ENCODE measurements at places on chromosomes 1 and 21. TPM values are rescaled to one million over a fixed set of nuclear protein-coding genes. Genes with fewer than 3 reads are reported as not detected.

GRCh38 chr1:63821091-63822005, 47.5 kb downstream of the ROR1 start:
- DNase-seq, result peak; percentile 53

DNA sequence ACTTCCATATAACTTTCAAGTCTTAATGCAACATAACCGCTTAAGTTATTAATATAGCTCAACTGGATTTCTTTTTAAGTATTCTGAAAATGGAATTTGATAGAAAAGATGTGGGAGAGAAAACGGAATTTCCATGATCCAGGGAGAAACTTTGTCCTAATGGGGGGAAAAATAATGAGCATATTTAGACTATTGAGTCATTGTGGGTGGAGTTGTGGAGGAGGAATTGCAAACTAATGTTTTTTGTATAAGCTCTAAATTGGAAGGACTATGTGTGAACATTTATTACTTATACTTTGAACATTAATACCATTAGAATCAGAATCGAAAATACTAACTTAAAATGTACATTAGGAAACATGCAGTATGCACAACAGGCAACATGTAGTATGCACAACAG, 159.9 kb upstream of the NEGR1 start:
- DNase-seq, result peak; percentile 22

DNA sequence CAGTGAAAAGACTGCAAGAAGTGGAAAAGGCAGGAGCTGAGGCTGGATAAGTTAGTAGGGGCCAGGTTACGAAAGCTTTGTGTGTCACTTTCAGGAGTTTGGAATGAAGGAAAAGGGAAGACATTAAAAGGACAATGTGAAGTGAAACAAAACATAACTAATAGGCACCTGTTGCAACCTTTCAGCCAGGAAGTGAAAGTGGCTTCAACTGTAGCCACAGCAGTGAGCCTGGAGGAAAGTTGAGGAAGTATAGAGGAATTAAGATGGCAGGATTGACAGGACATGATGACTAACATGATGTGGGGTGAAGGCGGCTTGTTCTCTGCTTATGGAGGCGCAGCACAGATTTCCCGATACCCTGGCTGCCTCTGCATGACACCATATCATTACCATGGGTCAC, 68.9 kb downstream of the C4BPA start:
- DNase-seq, result no peak

- DNase-seq, result peak; percentile 88
Observed at GRCh38 chr1:54857746-54858561, 29.0 kb downstream of the DHCR24 start.

DNA sequence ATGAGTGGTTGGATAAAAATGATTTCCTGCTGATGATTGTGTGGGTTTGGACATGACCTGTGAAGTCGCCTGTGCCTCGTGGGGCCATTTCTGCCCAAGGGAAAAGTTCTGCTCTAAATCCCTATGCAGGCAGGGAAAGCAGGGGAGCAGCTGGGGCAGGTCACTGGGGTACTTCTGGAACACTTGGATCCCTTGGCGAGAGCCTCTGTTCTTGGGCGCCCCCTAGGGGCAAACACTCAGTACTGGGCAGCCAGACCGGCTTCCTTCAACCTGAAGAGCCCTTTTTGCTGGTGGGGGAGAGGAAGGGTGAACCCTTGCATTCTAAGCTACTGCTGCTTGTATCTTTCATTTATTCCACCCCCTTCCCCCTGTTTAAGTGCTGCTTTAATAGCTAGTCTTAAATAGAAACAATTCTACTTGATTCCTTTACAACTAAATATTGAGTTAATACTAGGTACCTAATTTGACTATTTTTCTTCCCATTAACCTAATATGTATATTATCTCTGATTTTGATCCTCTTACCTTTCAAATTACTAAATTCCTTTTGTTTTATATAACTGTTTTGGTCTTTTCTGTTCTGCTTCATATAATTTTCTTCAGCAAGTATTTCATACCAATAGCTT, 5.1 kb upstream of the CLEC20A start:
- DNase-seq, result peak; percentile 71

GRCh38 chr1:65265651-65266351, 43.5 kb upstream of the DNAJC6 start:
- peak; percentile 80 for DNase-seq

- DNase-seq, result peak; percentile 97
Observed at GRCh38 chr1:152036267-152037216, at the start of gene S100A11. TSS of gene S100A11 (minus strand) at chr1:152037004. CDS start at chr1:152036915, 89 bp downstream.

DNA sequence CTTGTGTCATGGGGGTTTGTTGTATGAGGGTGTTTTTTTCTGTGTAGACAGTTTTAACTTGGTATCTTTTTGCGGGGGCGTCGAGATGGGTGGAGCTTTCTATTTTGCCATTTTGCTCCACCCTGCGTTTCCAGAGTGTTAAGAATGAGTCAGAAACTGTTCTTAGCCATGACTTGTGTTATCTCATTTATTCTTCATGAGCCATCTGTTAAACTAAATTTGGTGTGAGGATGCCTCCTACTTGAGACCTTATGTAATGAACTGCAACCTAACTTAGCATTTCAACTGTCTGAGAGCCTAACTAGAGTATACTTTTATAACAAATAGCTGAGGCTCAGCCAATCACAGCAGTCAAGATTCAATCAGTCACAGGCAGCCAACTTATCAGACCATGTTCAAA, 1873.5 kb downstream of the NCAM2 start:
- DNase-seq, result no peak

DNA sequence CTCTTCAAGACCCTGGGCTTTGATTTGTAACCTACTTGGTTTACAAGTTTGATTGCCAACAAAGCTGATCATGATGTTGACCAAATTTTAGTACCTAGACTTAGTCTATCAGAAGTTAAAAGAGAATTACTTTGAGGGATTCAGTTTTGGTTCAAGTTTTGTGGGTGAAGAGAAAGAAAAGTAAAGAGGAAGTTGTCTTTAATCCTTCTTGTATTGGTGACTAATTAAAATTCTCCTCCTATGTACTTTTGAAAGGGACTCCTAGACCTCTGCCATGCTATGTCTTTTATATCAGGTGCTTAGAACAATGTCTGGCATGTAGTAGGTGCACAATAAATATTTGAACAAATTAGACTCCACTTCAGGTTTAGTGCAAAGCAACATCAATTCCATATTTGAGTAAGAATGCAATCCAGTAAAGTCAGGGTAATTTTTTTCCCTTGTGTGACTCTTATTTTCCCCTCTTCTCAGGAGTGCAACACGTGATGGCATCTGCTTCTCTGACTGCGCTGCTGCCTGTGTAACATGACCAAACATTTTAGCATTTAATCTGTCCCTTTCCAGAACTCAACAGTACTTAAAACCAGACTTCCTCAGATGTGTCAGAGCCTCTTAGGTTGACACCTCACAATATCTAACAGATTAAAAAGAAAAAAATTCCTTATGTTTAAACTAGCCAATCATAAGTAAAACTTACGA, 41.1 kb upstream of the KCNQ4 start:
- peak; percentile 51 for DNase-seq

DNA sequence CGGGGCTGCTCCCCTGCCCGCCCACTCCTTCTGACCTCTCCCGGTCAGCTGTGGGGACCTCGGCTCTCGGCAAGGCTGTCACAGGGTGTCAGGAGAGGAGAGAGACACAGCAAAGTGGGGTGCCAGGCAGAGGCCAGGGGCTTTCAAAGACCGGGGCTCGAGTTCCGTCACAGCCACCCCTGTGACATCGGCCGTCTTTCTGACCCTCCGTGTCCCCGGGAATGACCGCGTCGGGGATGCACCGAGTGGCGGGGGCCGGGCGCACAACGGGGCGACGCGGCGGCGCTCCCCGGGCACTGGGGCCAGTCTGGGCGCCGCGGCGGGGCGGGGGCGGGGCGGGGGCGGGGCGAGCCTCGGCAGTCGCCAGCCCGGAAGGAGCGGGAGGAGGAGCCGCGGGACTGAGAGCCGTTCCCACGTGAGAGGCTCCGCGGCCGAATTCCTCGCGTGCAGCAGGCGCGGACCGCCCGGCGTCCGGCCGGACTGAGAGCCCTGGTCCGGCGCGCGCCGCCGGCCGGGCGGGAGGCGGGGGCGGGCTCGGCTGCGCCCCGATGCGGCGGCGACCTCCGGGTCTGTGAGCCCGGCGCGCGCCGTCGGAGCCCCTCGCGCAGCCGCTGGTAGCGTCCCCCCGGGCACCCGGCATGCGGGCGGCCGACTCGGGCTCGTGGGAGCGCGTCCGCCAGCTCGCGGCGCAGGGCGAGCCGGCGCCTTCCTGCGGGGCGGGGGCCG, 229.7 kb upstream of the TMEM51 start:
- peak; percentile 92 for DNase-seq

DNA sequence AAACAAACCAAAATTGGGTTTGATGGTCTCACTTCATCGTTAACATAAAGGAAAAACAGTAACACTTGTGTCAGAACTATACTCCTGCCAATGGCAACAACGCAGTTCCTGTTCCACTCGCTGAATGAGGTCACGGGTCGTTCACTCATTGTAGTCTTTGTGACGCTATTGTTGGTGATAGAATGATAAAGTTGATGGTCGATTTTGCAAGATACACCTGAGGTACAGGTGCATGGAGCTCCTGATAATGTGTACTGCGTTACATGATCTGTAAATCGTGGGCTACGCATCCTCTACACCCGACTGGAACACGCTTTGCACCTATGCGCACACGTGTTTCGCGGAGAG, 391 bp upstream of the CENPS start:
- peak; percentile 63 for DNase-seq

DNA sequence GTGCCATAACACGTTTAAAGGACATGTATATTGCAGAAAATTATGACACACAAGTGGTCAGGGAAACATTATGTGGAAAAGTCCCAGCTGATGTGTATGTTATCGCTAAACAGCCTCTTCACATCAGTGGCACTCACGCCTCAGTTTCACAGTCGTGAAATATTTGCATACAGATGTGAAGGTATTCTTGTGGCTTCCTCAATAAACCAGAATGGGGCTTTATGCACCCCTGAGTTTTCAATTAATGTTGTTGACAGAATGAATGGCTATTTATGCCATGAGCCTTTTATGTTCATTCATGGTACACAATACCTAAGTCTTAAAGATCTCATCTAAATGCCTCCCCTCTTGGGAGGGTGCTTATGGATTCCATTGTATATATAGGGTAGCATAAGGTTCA, 202.1 kb upstream of the ADGRL2 start:
- no peak for DNase-seq

- DNase-seq, result peak; percentile 64
Observed at GRCh38 chr1:109547463-109548320, 723 bp upstream of the GNAI3 start.

- DNase-seq, result no peak
Observed at GRCh38 chr1:3761296-3762010, 9.2 kb downstream of the CCDC27 start.

DNA sequence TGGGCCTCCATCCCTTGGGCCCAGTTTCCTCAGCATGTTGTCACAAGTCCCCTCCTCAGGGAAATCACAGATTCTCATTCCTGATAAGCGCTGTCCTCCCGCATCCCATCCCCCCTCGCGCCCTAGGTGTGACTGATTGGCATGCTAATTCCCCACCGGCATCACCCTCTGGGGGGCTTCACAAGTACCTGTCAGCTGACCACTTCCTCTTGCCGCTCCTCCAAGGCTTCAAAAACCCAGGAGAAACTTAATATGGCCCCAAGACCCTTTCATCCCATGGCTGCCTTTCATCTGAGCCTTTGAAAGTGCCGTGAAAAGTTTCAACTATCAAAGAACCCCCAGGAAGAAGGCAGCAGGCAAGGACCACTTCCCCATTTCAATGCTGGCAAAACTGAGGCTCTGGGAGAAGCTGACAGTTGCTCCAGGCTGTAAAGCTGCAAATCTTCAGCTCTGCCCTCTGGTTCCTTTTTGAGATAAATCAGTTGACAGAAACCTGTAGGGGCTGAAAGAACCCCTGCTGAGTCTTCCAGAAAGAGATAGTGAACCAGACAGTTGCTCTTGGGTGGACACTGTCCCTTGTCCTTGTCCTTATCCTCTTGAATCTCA, 12.8 kb upstream of the MIXL1 start:
- no peak for DNase-seq

- DNase-seq, result peak; percentile 58
Observed at GRCh38 chr1:74504125-74504932, 8.1 kb downstream of the LRRC53 start.

GRCh38 chr1:116821763-116822162, 67.5 kb downstream of the CD2 start:
- DNase-seq, result no peak

DNA sequence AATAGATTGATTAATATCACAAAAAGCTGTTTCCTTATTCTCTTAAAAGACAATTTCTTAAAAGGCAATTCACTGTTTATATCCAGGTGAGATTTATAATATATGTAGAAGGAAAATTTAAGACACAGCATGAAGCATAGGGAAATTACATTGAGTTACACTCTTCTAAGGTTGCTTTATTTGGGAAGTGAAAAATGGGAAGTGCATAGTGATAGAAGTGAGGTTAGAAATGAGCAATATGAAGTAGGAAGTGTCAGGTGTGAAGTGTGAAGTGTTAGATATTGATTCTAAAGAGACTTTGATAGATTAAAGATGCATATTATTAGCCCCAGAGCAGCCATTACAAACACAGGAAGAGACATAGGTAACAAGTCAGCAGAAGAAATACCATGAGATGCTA, 40.3 kb downstream of the FH start:
- DNase-seq, result no peak

DNA sequence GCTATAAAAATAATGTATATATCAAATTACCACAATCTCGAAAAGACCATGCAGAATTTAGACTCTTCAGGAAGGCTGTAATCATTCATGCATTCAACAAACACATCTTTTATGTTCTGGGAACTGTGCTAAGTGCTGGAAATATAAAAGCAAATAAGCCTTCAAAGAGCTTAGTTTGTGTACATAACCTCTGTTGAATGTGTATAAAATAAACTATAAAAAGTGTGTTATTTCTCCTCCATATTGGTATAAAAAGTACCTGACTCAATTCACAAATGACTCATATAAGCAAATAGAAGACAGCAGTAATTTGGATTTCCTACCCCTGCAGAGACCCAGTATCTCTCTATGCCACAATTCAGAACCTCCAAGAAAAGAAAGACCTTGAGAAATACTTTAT, 36.8 kb downstream of the RAB3GAP2 start:
- DNase-seq, result no peak

DNA sequence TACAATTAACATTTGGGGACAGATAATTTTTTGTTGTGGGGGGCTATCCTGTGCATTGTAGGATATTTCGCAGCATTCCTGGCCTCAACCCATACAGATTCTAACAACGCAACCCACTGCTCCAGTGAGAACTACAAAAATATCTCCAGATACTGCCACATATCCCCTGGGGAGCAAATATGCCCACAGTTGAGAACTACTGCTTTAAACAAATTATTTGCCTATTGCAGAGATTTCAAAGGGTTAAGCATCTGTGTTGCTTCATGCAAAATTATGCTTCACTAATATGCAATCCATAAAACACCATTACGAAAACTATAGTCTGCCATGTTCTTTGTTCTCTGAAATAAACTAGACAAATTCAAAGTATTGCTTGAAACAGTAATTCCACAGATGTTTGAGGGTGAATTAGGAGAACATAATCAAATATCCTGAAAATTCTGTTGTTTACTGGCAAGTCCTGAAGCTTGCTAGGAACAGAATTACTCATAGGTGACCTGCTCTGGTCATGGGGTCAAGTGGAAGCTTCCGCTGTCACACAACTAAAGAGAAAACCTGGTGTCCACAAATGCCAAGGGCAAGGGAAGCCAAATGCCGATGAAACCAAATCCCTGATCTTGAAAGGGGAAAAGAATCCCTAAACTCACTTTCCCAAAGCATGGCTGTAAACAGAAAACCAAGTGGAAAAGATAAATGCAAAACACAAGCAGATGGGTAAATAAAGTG, 149.4 kb downstream of the RERE start:
- peak; percentile 24 for DNase-seq

The TDRD5 gene
- not detected for total RNA-seq

The GRIK1 gene
- not detected for total RNA-seq

The BNIPL gene
- total RNA-seq, result not detected

The IGFN1 gene
- total RNA-seq, result not detected

The PGLYRP4 gene
- not detected for total RNA-seq

The DENND2C gene
- 6.8 TPM for total RNA-seq

The KCNA2 gene
- total RNA-seq, result not detected
